ENCODE measurements at places on chromosomes 4 and X. TPM values are rescaled to one million over a fixed set of nuclear protein-coding genes. Genes with fewer than 3 reads are reported as not detected.
A peak's percentile ranks its signal among the peaks of the same experiment; 100 is the strongest.

DNA sequence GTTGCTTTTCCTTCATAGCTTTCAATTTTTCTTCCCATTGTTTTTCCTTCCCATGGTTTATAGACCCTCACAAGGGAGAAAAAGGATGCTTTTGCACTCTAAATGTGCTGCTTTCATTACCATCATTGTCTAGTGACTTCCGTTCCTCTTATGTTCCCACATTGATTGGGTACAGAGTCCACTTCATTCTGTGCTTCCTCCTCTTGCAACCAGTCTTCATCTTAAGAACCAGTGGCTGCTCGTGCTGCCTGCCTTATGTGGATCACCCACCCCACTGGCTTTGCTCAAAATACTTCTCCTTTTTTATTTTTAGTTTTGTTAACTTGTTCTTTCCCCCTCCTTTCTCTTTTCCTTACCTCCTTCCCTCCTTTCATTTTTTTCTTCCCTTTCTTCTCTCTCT, 76.5 kb upstream of the BOD1L1 start:
- no peak overlapping the region for H3K27ac ChIP-seq
- no peaks in the 10 kb centered on the region for H3K27me3 ChIP-seq

The OPHN1 gene
- total RNA-seq = 5.6 TPM

GRCh38 chr4:182809417-182810102, 107.6 kb downstream of the DCTD start:
- DNase-seq = peak; percentile 24
- no peaks in the 10 kb centered on the region for H3K36me3 ChIP-seq
- H3K4me3 ChIP-seq = no peak overlapping the region
- no peaks in the 10 kb centered on the region for H3K27me3 ChIP-seq

DNA sequence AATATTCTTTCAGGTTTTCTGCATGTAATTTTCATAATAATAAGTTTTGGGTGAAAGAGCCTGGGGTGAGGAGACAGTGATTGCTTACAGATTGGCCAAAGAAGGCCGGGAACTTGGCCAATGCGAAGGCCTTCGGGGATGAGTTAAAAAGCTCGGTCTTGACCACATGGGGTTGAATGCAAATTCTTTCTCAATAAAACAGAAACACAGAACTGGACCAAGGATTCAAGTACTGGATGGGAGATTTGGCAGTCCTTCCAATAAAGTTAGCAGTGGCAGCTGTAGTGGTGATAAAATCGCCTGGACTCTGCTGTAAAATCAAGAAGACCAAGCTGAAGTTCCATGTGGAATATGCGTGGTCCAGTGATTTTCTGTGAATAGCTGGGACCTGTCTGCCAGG, 282.2 kb upstream of the KLF3 start:
- no peak overlapping the region for H3K4me3 ChIP-seq
- no peaks in the 10 kb centered on the region for H3K36me3 ChIP-seq
- H3K4me1 ChIP-seq = no peaks in the 10 kb centered on the region
- H3K27ac ChIP-seq = no peak overlapping the region
- no peaks in the 10 kb centered on the region for H3K27me3 ChIP-seq

GRCh38 chr4:70927502-70928137, 25.5 kb downstream of the MOB1B start:
- H3K27me3 ChIP-seq = no peaks in the 10 kb centered on the region
- no peak overlapping the region for H3K4me3 ChIP-seq
- H3K27ac ChIP-seq = no peak overlapping the region
- H3K4me1 ChIP-seq = peaks cover 18% of the 10 kb centered on the region
- H3K36me3 ChIP-seq = no peaks in the 10 kb centered on the region
- DNase-seq = no peak

- no peak for DNase-seq
- H3K27ac ChIP-seq = no peak overlapping the region
- H3K4me1 ChIP-seq = no peaks in the 10 kb centered on the region
Measured at GRCh38 chr4:104641418-104641817, 146.7 kb upstream of the CXXC4 start.

The TEX13B gene
- not detected for total RNA-seq

- no peaks in the 10 kb centered on the region for H3K36me3 ChIP-seq
- no peak overlapping the region for H3K4me3 ChIP-seq
- no peak overlapping the region for H3K27ac ChIP-seq
- no peak for DNase-seq
- H3K27me3 ChIP-seq = no peaks in the 10 kb centered on the region
- peaks cover 11% of the 10 kb centered on the region for H3K4me1 ChIP-seq
Measured at GRCh38 chrX:41108463-41109205, 23.4 kb downstream of the USP9X start.

DNA sequence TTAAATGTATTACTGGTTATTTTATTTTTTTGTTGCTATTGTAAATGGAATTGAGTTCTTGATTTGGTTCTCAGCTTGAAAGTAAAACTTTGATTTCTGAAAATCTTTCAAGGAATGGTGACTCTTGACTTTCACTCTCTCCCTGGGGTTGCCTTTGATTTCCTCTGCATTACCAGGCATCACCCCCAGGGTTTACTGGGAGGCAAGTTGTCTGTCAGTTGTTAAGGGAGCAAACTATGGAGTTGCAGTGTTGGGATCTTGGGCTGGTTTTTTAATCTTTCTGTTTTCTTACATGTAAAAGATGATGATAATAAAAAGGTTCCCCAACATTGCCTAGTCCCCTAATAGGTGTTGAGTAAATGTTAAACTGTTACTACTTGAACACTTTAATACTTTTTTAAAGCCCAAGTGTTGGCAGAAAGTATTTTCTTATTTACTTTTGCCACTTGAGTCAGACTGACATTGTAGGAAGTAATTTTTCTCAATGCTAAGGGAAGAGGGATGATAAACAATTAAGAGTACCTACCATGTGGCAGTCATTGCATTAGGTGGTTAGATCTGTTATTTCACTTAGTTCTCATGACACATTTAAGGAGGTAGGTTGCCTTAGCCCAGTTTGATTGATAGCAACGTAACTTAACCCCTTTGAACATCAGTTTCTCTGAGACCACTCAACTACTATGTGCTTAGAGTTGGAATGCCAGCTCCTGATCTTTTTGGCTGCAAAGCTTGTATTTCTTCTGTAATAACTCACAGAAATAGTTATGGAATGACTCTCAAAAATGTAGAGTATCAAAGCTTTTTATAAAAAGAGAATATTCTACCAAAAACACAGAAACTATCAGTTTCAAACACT, 67.1 kb downstream of the DCLK2 start:
- H3K27me3 ChIP-seq = no peaks in the 10 kb centered on the region
- no peak overlapping the region for H3K4me3 ChIP-seq
- H3K36me3 ChIP-seq = no peaks in the 10 kb centered on the region
- DNase-seq = no peak
- no peak overlapping the region for H3K27ac ChIP-seq
- no peaks in the 10 kb centered on the region for H3K4me1 ChIP-seq

The FAM156A gene
- 19.2 TPM for total RNA-seq

DNA sequence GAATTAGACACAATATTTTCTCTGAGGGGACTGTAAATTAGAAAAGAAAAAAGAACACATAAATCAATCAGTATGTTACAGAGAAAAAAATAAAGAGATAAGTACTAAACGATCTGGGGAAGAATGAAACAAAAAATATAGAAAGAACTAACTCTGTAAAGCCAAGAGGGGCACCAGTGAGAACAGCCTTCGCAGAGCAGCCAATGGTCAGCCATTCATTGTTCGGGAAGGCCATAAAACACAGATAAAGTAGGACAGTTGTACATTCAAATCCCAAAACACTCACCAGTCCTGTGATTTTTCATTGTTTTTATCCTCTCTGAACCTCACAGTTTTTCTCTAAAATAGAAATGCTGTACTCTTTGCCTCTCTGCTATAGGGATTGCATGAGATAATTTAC, 127.9 kb downstream of the NEK1 start:
- no peak overlapping the region for H3K27ac ChIP-seq
- no peak for DNase-seq
- no peaks in the 10 kb centered on the region for H3K27me3 ChIP-seq
- no peaks in the 10 kb centered on the region for H3K36me3 ChIP-seq

GRCh38 chr4:167838686-167839085, 253.7 kb upstream of the ANXA10 start:
- no peaks in the 10 kb centered on the region for H3K27me3 ChIP-seq
- no peak for DNase-seq
- H3K27ac ChIP-seq = no peak overlapping the region
- no peaks in the 10 kb centered on the region for H3K4me1 ChIP-seq
- H3K36me3 ChIP-seq = no peaks in the 10 kb centered on the region

The SOX3 gene
- total RNA-seq = not detected

GRCh38 chr4:117084866-117085701, at the start of gene TRAM1L1:
TSS of gene TRAM1L1 (minus strand) at chr4:117085576. CDS start at chr4:117085393, 183 bp downstream.
- H3K4me1 ChIP-seq = no peaks in the 10 kb centered on the region
- H3K36me3 ChIP-seq = no peaks in the 10 kb centered on the region
- no peak within 1 kb of the TSS for H3K4me3 ChIP-seq
- no peak for DNase-seq

The S100G gene
- not detected for total RNA-seq

DNA sequence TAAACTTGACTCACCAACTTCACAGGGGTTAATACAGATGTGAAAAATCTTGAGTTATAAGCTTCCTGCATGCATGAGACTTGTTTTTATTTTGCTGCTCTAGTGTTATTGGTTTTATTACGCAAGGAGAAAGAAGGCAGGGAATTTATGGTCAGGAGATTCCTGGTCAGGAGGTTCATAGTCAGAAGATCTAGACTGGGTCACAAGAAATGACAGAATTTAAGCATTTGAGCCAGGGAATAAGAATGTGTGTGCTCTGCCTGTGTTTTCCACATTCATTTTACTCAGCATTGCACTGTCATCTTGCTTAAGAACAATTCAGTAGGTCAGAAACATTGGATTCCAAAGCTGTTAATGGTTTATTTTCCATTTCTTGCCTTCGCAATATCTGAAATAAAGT, 2522.1 kb downstream of the ARAP2 start:
- H3K4me3 ChIP-seq = no peak overlapping the region
- H3K27me3 ChIP-seq = no peaks in the 10 kb centered on the region
- DNase-seq = no peak
- H3K27ac ChIP-seq = no peak overlapping the region
- no peaks in the 10 kb centered on the region for H3K36me3 ChIP-seq

DNA sequence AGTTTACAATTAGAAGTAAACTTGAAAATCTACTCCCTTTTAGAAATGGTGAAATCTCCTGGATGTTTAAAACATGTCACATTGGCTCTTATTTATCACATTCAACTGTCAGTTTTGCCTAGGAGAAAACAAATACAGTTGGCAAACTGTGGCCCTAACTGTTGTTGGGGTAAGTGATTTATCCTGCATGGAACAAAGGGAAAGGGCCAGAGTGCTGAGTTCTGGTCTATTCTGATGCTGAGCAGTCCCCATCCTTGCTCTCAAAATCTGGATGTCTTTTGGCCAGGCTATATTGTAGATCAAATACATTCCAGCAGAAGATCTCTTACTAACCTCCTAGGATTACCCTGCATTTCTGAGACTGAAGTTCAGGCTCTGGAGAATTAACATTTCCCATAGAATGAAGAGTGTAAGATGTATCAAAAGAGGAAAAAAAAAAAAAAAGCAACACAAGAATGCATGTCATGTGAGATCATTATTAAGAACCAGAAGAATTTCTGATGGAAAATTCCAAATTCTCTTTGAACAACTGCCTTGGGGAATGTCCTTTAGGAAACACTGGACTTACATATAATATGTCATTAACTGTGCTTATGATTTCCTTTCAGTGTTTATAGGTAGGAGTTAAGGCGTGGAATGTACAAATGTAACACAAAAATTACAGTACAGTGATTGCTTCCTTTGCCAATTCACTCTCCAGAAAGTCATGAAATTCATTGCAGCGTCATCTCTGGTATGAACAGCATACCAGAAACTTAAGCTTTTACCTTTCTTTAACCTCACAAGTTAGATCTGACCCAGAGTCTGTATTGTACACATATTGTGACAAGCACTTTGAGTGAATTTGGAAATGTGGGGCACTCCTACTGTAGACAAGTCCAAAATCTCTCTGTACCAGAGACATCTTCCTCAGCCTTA, 1012.5 kb upstream of the LCORL start:
- no peaks in the 10 kb centered on the region for H3K36me3 ChIP-seq
- H3K27ac ChIP-seq = no peak overlapping the region
- H3K4me3 ChIP-seq = no peak overlapping the region
- no peak for DNase-seq

The FSTL5 gene
- not detected for total RNA-seq

DNA sequence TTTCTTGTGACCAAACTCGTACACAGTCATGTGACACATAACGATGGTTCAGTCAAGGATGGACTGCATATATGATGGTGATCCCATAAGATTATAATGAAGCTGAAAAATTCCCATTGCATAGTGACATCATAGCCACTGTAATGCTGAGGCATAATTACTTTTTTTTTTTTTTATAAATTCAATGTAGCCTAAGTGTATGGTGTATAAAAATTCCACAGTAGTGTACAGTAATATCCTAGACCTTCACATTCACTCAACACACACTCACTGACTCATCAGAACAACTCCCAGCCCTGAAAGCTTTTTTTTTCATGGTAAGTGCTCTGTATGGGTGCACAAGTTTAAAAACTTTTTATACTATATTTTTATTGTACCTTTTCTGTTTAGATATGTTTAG, 105.0 kb downstream of the AREG start:
- no peaks in the 10 kb centered on the region for H3K27me3 ChIP-seq
- no peaks in the 10 kb centered on the region for H3K4me1 ChIP-seq
- H3K36me3 ChIP-seq = no peaks in the 10 kb centered on the region

- no peaks in the 10 kb centered on the region for H3K27me3 ChIP-seq
- no peaks in the 10 kb centered on the region for H3K4me1 ChIP-seq
- H3K36me3 ChIP-seq = peaks cover 47% of the 10 kb centered on the region
- H3K4me3 ChIP-seq = no peak overlapping the region
Measured at GRCh38 chrX:118579417-118579816, 83.8 kb downstream of the DOCK11 start.

The TMEM150C gene
- not detected for total RNA-seq

DNA sequence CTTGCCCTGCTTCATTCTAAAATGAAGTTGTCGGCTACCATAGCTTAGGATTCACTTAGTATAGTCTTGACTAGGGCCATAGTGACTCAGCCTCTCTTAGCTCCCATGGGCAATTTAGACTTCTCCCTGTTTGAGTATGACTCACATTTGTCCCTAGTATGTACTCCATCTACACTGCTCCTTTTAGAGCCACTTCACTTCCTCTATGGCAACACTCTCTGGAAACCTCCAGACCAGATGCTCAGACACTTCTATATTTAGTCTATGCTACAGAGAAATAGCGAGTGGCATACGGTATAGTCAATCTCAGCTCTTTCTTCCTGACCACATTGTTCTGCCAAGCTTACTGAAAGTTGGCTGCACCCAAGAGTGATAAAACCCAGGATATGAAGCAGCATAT, 11.2 kb downstream of the MEPE start:
- H3K27me3 ChIP-seq = peaks cover 5% of the 10 kb centered on the region
- no peak for DNase-seq
- no peaks in the 10 kb centered on the region for H3K4me1 ChIP-seq
- no peaks in the 10 kb centered on the region for H3K36me3 ChIP-seq
- no peak overlapping the region for H3K4me3 ChIP-seq
- H3K27ac ChIP-seq = no peak overlapping the region

The NPNT gene
- not detected for total RNA-seq

DNA sequence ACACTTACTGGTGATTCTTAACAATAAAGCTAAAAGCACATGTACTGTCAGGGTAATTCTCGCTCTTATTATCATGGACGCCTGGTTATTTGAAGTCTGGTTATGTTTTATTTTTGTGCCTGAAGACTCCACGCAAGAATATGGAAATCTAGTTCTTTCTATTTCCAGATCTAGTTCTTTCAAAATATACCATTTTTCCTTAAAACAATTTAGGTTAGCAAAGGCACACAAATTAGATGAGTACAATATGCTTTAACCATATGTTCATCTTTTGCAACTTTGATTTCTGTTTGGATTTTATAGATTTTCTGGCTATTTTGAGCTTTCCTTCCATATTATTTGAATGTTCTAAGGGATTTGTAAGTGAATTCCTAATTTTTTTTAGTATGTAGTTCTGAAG, 1783.1 kb downstream of the PCDH7 start:
- no peak for DNase-seq
- no peak overlapping the region for H3K27ac ChIP-seq
- H3K36me3 ChIP-seq = no peaks in the 10 kb centered on the region
- H3K27me3 ChIP-seq = no peaks in the 10 kb centered on the region
- H3K4me1 ChIP-seq = no peaks in the 10 kb centered on the region

Data from natural killer cell (primary cell).